ENCODE measurements at places on chromosomes 5 and 9. TPM values are rescaled to one million over a fixed set of nuclear protein-coding genes. Genes with fewer than 3 reads are reported as not detected.

- H3K4me1 ChIP-seq = peaks cover 51% of the 10 kb centered on the region
- no peaks in the 10 kb centered on the region for H3K27me3 ChIP-seq
- peak overlapping the region; percentile 74 for H3K4me3 ChIP-seq
Measured at GRCh38 chr9:93599571-93600403, 23.4 kb downstream of the PHF2 start.

Gene SPATA31A5
- not detected for total RNA-seq

- no peaks in the 10 kb centered on the region for H3K36me3 ChIP-seq
- DNase-seq = no peak
- no peak overlapping the region for H3K27ac ChIP-seq
- H3K4me1 ChIP-seq = no peaks in the 10 kb centered on the region
Measured at GRCh38 chr5:160494451-160494850, 72.8 kb downstream of the PTTG1 start.

Gene PKD2L2
- not detected for total RNA-seq

DNA sequence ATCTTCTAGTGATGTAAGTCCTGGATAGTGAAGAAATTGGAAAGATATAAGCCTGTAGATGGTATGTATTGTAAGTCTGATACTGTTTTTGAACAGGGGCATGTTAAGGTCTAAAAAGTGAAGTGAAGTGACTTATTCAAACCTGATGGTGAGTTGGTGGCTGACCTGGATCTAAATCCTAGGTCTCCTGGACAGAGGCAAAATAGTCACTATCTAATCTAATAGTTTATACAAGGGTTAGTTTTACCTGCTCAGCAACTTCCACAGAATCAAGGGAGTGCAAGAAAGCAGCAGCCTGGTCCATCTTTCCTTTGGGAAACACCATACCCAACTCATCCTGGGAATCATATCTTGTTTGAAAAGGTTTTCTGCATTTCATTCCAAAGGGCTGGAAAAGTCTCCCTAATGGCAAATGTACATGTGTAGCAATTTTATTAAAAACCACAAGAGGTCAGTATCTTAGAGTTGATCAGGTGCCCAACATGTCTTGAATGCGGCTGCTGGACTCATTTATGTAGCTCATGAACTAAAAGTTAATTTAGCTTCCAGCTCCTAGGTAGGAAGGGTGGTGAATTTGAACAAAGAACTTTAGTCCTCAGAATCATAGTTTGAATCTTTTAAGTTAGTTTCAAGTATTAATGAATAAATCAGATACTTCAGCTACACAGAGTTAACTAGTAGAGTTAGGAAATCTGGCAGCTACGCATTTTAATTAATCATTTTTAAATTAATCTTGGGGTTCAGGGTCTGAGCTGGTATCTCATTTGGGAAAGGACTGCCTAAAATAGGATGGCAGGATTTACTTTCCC lies 26.0 kb downstream of the SKP2 start:
- H3K4me1 ChIP-seq = no peaks in the 10 kb centered on the region
- no peak for DNase-seq
- peaks cover 10% of the 10 kb centered on the region for H3K36me3 ChIP-seq

DNA sequence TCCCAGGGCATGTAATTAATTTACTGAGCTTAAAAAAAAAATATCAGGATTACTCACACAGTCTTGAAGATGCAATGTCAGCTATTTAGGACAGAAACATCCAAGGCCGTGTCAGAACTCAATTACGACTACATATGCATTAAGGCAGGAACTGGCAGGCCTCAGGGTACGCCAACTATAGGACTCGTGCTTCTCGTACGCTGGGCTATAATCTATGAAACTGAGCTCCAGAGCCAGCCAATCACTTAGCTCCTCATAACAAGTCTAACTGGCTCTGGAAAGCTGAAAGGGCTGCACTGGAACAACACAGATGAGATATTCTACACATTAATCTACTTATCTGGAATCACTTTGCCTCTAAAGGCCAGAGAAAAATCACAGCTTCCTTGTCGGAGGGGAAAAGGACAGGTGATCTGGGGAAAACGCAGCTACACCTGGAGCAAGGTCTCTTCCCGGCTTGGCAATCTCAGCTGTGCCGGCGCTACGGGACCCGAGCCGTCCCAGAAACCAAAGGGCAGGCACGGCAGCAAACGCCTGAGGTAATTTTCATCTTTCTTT lies 212.0 kb downstream of the DEPDC1B start:
- H3K27me3 ChIP-seq = no peaks in the 10 kb centered on the region
- H3K4me1 ChIP-seq = no peaks in the 10 kb centered on the region
- H3K27ac ChIP-seq = no peak overlapping the region
- no peak for DNase-seq

DNA sequence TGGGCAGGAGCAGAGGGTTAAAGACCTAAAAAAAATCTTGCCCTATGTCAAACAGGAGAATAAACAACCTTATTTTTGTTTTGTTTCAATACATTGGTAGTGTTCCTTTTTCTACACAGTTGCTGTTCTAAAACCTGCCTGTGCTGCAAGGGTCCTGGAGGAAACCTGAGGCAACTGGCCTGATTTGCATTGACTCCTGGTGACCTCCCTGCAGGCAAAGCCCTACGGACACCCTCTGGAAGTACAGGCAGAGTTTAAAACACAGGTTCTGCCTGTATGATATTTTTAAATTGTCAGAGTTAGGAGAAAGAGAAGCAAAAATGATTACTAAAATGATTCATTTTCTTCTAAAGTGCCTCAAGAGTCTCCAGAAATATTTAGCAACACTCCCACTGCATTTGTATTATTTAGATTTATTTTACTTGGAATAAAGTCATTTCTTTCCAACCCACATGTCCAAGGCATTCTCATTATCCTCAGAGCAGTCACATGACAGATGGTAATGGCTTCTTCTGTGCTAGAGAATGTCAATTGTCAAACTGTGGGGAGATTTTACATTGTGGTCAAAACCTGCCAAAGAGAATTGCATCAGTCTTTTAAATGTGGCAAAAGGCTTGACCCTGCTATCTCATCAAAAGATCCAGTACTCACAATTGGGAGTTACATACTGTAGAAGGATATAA lies 559.6 kb downstream of the CETN3 start:
- no peaks in the 10 kb centered on the region for H3K36me3 ChIP-seq
- no peak for DNase-seq
- H3K27me3 ChIP-seq = no peaks in the 10 kb centered on the region
- H3K4me1 ChIP-seq = no peaks in the 10 kb centered on the region
- H3K27ac ChIP-seq = no peak overlapping the region

- no peak overlapping the region for H3K27ac ChIP-seq
- H3K4me1 ChIP-seq = peaks cover 17% of the 10 kb centered on the region
- no peaks in the 10 kb centered on the region for H3K27me3 ChIP-seq
- no peaks in the 10 kb centered on the region for H3K36me3 ChIP-seq
- DNase-seq = no peak
Measured at GRCh38 chr9:104923740-104924139, 4.2 kb downstream of the ABCA1 start.

Gene FAM114A2
- 44.8 TPM for total RNA-seq

Gene MPDZ
- not detected for total RNA-seq

- no peak for DNase-seq
- no peaks in the 10 kb centered on the region for H3K36me3 ChIP-seq
- H3K27me3 ChIP-seq = peaks cover 23% of the 10 kb centered on the region
- H3K27ac ChIP-seq = no peak overlapping the region
- H3K4me1 ChIP-seq = no peaks in the 10 kb centered on the region
Measured at GRCh38 chr9:137145731-137146526, 7.0 kb downstream of the GRIN1 start.

- peaks cover 63% of the 10 kb centered on the region for H3K4me1 ChIP-seq
- peak overlapping the region; percentile 68 for H3K27ac ChIP-seq
- H3K27me3 ChIP-seq = no peaks in the 10 kb centered on the region
- no peak for DNase-seq
- no peak overlapping the region for H3K4me3 ChIP-seq
- peaks cover 56% of the 10 kb centered on the region for H3K36me3 ChIP-seq
Measured at GRCh38 chr5:6734781-6735180, 21.5 kb downstream of the TENT4A start.

DNA sequence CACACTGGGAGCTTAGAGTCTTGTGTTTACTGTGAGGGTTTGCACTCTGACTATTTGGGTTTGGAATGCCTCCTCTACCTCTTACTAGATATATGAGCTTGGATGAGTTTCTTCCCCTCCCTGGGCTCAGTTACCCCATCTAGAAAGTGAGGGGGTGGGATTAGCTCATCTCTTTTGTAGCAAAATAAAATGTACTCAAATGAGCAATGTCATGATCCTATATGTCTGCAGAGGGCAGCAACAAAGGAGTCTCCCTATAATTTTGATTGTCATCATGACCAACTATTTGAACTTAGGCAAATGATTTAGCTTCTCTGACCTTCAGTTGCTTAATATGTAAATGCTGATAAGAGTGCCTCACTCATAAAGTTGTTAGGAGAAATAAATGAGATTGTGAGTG lies 109.0 kb downstream of the DPYSL3 start:
- no peak for DNase-seq
- no peaks in the 10 kb centered on the region for H3K36me3 ChIP-seq
- no peaks in the 10 kb centered on the region for H3K27me3 ChIP-seq
- no peak overlapping the region for H3K27ac ChIP-seq
- no peak overlapping the region for H3K4me3 ChIP-seq

DNA sequence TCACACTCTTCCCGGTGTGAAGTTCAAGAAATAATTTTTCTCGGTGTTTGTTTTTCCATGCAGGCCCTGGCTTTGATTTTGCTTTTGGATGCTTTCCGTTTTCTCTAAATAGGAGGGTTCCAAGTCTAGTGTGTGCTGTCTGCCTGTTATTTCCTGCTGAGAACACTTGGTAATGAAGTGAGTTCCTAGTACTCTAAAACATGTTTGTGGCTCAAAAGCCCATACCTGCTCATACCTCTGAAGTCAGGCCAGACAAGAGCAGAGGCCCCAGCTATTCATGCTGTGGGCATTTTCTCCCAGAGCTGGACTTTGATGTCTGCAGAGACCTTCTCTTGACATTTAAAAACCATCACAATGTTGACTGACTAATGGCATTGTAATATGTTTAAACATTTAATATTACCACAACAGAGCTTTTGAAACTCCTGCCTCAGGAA lies 211.2 kb downstream of the GOLPH3 start:
- peaks cover 5% of the 10 kb centered on the region for H3K4me1 ChIP-seq
- peaks cover 12% of the 10 kb centered on the region for H3K27me3 ChIP-seq
- H3K27ac ChIP-seq = no peak overlapping the region
- H3K4me3 ChIP-seq = no peak overlapping the region

DNA sequence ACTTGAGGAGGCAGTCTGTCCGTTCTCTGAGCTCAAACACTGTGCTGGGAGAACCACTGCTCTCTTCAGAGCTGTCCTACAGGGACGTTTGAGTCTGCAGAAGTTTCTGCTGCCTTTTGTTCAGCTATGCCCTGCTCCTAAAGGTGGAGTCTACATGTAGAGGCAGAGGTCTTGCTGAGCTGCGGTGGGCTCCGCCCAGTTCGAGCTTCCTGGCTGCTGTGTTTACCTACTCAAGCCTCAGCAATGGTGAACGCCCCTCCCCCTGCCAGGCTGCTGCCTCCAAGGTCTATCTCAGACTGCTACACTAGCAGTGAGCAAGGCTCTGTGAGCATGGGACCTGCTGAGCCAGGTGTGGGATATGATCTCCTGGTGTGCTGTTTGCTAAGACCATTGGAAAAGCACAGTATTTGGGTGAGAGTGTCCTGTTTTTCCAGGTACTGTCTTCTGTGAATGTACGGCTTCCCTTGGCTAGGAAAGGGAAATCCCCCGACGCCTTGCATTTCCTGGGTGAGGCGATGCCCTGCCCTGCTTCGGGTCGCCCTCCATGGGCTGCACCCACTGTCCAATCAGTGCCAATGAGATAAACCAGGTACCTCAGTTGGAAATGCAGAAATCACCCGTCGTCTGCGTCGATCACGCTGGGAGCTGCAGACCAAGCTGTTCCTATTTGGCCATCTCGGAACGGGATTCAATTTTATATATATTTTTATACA lies 58.5 kb downstream of the CNTRL start:
- H3K4me3 ChIP-seq = peak overlapping the region; percentile 77
- H3K27me3 ChIP-seq = no peaks in the 10 kb centered on the region
- H3K36me3 ChIP-seq = peaks cover 82% of the 10 kb centered on the region
- H3K4me1 ChIP-seq = peaks cover 37% of the 10 kb centered on the region
- DNase-seq = peak; percentile 83

Gene OGN
- total RNA-seq = not detected

DNA sequence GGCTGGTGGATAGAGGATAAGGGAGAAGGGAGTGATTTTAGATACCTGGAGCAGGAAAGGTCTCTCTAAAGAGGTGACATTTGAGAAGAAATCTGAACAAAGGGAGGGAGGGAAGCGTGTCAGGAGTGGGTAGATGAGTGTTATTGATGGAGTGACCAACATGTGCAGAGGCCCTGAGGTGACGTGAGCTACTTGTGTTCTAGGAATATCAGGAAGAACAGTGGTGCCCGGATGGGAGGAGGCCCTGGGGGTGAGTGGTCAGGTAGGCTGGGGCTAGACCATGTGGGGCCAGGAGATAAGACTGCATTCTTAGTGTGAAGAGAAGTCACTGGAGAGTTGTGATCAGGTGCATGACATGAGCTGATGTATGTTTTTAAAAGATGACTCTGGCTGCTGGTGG lies 256.2 kb downstream of the ARHGAP26 start:
- no peaks in the 10 kb centered on the region for H3K36me3 ChIP-seq
- H3K4me3 ChIP-seq = no peak overlapping the region
- no peak for DNase-seq

GRCh38 chr9:136399176-136400037 lies 563 bp downstream of the SNAPC4 start:
- peak overlapping the region; percentile 83 for H3K4me3 ChIP-seq
- H3K27me3 ChIP-seq = no peaks in the 10 kb centered on the region
- peaks cover 24% of the 10 kb centered on the region for H3K36me3 ChIP-seq
- no peak for DNase-seq

DNA sequence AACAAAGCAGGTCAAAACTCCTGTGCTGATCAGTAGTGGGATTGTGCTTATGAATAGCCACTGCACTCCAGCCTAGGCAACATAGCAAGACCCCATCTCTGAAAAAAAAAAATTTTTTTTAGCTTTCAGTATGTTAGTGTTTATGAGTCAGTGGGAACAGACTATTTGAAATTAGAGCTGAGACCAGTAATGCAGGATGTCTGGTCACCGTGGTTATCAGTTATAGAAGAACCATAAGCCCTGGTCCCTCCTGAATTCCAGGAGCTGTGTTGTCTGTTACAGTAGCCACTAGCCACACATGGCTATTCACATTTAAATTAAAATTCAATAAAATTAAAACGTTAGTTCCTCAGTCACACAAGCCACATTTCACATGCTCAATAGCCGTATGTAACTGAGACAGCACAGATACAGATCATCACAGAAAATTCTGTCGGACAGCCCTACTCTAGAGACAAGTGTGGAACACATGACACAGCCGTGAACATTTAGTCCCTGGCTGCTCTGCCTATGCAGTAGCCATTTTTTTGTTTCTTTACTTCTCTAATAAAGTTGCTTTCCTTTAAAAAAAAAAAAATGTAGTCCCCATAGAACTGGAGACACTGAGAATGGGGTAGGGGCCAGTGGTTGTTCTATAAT lies 96.1 kb upstream of the SAP30L start:
- H3K36me3 ChIP-seq = no peaks in the 10 kb centered on the region
- H3K4me3 ChIP-seq = no peak overlapping the region
- DNase-seq = no peak
- H3K27me3 ChIP-seq = no peaks in the 10 kb centered on the region
- no peak overlapping the region for H3K27ac ChIP-seq

Gene PLAC8L1
- total RNA-seq = 2.3 TPM

- no peak overlapping the region for H3K27ac ChIP-seq
- H3K36me3 ChIP-seq = no peaks in the 10 kb centered on the region
- no peaks in the 10 kb centered on the region for H3K27me3 ChIP-seq
Measured at GRCh38 chr5:95068289-95068910, 216.5 kb downstream of the MCTP1 start.

- peak overlapping the region; percentile 77 for H3K27ac ChIP-seq
- H3K27me3 ChIP-seq = no peaks in the 10 kb centered on the region
- peaks cover 35% of the 10 kb centered on the region for H3K4me1 ChIP-seq
- no peak for DNase-seq
- H3K36me3 ChIP-seq = peaks cover 49% of the 10 kb centered on the region
Measured at GRCh38 chr9:128912270-128912853, 8.4 kb upstream of the PHYHD1 start.

Gene LRRC19
- not detected for total RNA-seq

Gene BBLN
- total RNA-seq = 47.7 TPM

Measured in naive thymus-derived CD8-positive, alpha-beta T cell (primary cell).